ENCODE measurements at places on chromosomes 1 and 21.

DNA sequence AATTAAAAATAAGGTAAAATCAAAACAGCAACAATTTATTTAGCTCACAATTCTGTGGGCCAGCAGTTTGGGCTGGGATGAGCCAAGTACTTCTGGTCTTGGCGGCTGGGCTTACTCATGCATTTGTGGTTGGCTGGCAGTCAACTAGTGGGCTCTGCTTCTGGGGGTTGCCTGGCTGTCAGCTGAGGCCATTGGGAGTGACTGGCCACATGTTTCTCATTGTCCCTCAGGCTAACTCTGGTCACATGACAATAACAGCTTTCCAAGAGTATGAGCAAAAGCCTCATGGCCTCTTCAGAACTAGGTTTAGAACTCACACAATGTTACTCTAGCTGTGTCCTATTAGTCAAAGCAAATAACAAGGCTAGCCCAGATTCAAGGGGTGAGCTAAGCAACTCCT, 15.6 kb upstream of the CHIA start:
- no peak for DNase-seq

DNA sequence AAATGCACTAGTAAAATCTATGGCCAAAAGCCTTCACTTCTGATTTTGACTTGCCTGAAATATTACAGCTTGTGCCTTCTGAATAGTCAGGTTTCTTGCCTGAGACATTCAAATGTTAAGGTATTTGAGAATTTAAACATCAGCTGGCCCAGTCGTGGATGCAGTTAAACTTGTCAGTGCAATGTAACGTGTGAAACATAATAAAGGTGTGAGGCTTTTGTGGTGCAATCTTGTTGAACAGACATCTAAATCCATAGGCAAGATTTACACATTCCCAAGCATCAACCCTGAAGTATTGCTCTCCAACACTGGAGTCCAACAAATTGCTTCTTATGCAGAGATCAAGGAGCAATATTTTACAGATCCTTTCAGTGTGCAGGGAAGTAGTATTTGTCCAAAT, 4.4 kb downstream of the CCN1 start:
- no peak for DNase-seq

DNA sequence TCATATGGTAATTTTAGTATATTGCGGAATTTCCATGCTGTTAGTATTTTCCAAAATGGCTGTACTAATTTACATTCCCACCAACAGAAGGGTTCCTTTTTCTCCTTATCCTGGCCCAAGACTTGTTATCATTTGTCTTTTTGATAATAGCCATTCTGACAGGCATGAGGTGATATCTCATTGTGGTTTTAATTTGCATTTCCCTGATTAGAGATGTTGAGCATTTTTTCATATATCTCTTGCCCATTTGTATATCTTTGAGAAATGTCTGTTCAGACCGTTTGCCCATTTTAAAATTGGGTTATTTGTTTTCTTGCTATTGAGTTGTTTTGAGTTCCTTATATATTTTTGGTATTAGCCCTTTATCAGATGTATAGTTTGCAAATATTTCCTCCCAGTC, 14.0 kb downstream of the CAPZA1 start:
- no peak for DNase-seq

GRCh38 chr1:195345149-195345548, 1263.1 kb downstream of the KCNT2 start:
- no peak for DNase-seq

GRCh38 chr1:111483166-111483565, 9.4 kb downstream of the C1orf162 start:
- no peak for DNase-seq

Data from NCI-H2171 (cell line).